Activated naive CD8-positive, alpha-beta T cell treated with anti-CD3 and anti-CD28 coated beads, Interleukin-2, amount 10 ng/mL, durations not matched to agents 7 days and 5 days (primary cell): ENCODE measurements at places on chromosomes 1 and 21. TPM values are rescaled to one million over a fixed set of nuclear protein-coding genes. Genes with fewer than 3 reads are reported as not detected.
A peak's percentile ranks its signal among the peaks of the same experiment; 100 is the strongest.

The WNT3A gene
- total RNA-seq = not detected

The COL11A1 gene
- not detected for total RNA-seq

The CFAP141 gene
- total RNA-seq = not detected

The TMPRSS15 gene
- not detected for total RNA-seq

The CELA3A gene
- not detected for total RNA-seq

The SLAMF7 gene
- total RNA-seq = 124 TPM

The OPRD1 gene
- not detected for total RNA-seq

- no peak for DNase-seq
Observed at GRCh38 chr1:222136869-222137268, 395.0 kb upstream of the DUSP10 start.

DNA sequence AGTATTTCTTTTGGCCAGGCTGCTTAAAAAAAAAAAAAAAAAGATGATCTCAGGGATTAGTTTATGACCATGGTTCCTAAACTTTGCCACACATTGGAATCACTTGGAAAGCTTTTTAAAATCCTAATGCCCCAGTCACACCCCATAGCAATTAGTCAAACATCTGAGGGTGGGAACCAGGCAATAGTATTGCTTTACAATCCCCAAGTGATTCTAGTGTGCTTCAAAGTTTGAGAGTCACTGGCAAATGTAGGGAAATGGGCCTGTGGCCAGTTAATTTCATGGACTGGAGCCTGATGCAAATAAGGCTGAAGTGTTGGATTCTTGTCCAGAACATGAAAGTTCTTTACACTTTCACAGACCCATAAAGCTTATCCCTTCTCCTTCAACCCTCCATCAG lies 374.6 kb upstream of the ESRRG start:
- no peak for DNase-seq

DNA sequence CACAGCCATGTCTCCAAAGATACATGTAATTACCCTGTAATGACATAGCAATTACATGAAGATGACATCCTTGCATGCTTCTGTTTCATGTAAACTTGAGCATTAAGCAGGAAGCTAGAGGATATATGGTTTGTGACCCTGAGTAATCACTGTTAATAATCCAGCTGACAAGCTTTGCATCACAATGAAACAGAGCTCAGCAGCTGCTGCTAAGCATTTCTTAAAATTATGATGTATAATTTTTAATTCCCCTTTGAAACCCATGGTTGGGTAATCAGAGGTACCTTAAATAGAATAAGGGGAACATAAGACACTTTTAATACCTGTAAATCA lies 293.5 kb downstream of the NTNG1 start:
- DNase-seq = no peak

GRCh38 chr1:52552505-52553361 lies at the start of gene TUT4:
Gene TUT4 (minus strand): TSS chr1:52553092. CDS start chr1:52526280, 26,812 bp downstream.
- DNase-seq = peak; percentile 81

GRCh38 chr1:201506557-201507359 lies at the start of gene CSRP1:
Gene CSRP1 (minus strand): TSS chr1:201507123. CDS start chr1:201496303, 10,820 bp downstream.
- DNase-seq = peak; percentile 86

DNA sequence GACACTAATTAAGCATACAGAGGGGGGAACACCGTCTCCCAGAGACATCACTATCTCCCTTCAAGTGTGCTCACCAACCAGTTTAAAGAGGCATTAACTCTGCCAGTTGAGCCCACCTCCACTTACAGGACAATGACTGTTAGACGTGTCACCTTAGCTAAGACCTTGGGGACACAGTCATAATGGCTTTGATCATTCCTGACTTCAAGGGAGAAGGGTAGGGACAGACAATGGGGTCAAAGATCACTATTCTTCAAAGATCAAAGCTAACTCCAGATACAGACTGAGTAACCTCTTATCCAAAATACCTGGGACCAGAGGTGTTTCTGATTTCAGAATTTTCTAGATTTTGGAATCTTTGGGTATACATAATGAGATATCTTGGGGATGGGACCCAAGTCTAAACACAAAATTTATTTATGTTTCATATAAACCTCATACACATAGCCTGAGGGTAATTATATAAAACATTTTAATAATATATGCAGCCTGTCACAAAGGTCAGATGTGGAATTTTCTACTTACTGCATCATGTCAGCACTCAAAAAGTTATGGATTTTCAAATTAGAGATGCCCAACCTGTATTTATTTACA lies 246.1 kb downstream of the SLC45A1 start:
- no peak for DNase-seq

GRCh38 chr1:40381268-40382107 lies 8.0 kb downstream of the SMAP2 start:
- no peak for DNase-seq

- DNase-seq = no peak
Observed at GRCh38 chr1:94757931-94758330, 62.2 kb upstream of the SLC44A3 start.

GRCh38 chr1:39917825-39918224 lies 16.1 kb upstream of the MYCL start:
- no peak for DNase-seq

GRCh38 chr1:115156826-115157468 lies 67.6 kb upstream of the TSPAN2 start:
- no peak for DNase-seq

DNA sequence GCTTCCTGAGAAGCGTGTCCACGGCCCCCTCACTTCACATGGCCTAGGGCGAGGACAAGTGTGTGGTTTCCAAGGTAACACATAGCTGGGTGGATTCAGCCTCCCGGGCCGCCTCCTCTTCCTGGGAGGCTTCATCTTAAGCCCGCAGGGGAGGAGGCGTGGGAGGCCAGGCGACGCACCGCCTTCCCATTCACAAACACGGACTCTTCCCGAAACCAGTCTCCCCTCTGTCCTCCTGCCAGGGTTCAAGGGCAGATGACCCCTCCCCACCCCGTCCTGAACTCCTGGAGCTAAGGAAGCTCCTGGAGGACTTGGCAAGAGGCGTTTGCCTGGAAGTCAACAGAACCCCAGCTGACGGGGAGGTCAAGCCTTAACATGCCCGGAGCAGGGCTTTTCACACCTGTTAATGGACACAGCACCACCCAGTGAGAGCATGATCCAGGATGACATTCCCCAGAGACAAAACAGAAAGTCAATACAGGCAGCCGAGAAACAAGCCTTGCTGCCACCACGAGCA lies 56.7 kb downstream of the KCNN3 start:
- no peak for DNase-seq

GRCh38 chr1:5996641-5997270 lies 4.5 kb upstream of the NPHP4 start:
- no peak for DNase-seq

- no peak for DNase-seq
Observed at GRCh38 chr1:217322834-217323233, 308.1 kb downstream of the GPATCH2 start.
